Lower leg skin (tissue), 4 donors: ENCODE measurements at places on chromosomes 2 and 18. TPM values are rescaled to one million over a fixed set of nuclear protein-coding genes. Genes with fewer than 3 reads are reported as not detected.
A peak's percentile ranks its signal among the peaks of the same experiment; 100 is the strongest.

DNA sequence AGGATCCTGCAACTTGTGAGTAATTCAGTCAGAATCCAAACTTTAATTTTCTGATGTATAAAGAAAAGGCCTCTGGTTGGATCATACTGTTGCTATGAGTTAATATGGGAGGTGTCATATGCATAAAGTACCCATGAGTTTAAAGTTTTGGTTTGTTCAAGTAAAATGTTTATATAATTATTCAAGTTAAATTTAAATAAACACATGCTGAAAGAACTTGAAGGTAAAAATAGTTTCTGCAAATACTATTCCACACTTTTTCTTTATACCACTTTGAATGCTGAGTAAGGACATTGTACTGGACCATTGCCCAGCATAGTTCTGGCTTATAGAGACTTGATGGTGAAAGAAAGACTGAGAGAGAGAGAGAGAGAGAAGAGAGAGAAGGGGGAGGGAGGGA is 30.7 kb downstream of the PKP4 start:
- DNase-seq: no peak

DNA sequence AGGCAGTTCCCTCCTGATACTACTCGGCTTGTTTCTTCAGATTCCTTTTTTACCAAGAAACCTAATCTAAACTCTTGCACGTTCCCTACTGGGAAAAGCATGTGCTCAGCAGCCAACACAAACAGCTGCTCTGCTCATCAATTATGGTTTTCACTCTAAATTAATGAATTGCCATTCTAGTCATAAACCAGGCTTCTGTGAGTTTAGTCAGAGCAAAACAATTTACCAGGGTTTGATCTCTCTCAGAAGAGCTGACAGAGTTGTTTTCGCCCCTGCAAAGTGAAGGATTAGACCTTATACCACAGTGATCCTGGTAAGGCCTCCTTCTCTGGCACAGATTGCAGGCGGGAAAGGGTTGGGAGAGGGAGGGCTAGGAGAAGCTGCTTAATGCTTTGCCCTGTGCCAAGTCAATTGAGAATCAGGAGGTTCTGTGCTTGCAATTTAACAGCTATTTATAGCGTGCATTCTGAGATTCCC is 57.2 kb downstream of the REEP1 start:
- DNase-seq: no peak

- DNase-seq: no peak
Observed at GRCh38 chr2:241225545-241225944, 37.1 kb downstream of the ANO7 start.

DNA sequence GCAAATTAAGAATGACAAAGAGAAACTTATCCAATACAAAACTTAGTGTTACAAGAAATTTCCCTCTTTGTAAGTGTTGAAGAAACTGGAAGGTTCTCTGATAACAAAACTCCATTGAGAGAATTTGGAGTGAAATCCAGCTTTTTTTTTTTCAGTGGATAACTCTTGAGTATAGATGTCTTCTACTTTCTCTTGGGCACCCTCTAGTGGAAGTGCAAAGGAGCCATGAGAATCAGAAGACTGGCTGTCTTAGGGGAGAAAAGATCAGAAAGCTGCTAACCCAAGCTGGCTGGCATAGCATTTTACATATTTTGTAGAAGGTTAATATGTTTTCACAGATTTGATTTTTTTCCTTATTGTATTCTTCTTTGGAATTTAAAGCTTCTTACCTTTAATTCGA is 138.8 kb upstream of the SATB2 start:
- DNase-seq: no peak

- DNase-seq: no peak
Observed at GRCh38 chr18:35376393-35376741, 770 bp downstream of the ZNF396 start.

DNA sequence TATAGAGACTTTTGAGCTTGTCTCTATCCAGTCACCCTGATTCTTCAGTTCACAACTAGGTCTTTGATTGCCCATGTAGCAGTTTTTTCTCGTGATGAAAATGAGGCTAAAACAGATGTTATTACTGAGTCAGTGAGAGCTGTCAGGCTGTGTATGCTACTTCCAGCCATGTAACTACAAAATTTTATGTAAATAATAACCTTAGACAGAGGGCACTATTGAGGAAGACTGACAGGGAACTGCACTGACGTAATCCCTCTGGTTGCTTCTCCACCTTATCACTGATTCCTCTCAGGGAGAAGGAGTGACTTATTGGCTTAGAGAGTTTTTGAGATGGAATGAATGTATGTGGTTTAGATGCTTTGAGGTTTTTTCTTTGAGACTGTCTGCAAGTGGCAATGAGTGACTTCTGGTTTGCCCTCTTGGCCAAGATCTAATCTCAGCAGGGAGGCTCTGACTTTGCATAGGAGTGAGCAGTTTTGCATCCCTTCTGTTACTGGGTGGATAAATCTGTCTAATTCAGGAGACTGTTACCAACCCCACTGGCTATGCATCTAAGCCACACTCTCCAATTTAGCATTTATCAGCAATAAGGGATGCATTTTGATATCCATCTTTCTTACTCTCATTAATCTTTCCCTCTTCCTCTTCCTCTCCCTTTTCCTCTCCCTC is 555.2 kb upstream of the FANCL start:
- DNase-seq: no peak

DNA sequence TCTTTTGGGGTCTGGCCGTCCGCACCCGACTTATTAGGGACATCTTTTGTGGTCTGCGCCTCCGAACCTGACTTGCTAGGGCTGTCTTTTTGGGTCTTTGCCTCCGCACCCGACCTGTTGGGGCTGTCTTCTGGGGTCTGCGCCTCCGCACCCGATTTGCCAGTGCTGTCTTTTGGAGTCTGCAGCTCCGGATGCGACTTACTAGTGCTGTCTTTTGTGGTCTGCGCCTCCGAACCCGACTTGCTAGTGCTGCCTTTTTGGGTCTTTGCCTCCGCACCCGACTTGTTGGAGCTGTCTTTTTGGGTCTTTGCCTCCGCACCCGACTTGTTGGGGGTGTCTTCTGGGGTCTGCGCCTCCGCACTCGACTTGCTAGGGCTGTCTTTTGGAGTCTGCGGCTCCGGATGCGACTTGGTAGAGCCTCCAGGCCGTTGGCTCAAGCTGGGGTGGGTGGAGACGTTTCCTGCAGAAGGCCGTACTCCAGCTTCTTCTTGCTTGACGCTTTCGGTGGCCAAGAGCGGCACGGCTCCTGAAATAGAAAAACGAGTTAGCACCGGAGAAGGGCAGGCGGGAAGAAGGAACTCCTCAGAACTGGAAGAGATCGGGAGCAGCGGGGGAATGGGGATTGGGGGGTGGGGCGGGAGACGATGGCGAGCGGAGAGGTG is 498 bp downstream of the TGOLN2 start:
- DNase-seq: peak; percentile 66

DNA sequence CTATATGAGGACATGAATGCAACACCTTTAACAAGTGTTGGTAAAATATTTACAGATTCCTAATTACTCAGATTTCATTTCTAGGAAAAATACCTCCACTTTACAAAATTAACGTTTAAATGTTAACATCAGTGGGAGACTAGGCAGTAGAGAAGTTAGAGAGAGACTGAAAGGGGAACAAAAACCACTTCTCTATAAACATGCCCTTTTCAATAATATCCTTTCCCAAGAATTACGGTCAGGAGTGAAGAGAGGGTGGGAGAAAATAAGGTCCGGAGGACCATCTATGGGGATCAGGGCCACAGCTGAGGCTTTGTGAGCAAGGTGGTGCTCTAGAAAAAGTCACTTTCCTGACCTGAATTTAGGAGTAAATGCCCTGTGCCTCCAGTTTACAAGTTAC is 65.3 kb upstream of the WIPF1 start:
- DNase-seq: no peak

DNA sequence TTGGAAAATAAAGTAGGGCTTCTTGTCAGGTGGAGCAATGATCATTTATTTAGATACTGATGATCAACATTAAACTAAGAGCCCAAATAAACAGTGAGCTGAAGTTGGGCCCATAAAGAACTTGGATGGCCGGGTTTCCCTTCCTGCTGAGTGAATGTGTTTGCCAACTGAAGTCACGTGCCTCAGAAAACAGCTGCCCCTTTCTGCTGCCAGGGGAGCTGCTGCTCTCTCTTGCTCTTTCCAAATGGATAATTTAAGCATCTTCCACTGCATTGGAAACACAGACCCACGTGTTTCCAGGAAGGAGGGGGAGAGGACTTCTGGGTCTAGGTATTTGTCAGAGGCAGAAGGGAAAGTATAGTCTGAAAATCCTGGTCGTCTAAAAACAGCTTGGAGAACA is 22.9 kb upstream of the NCKAP5 start:
- no peak for DNase-seq

DNA sequence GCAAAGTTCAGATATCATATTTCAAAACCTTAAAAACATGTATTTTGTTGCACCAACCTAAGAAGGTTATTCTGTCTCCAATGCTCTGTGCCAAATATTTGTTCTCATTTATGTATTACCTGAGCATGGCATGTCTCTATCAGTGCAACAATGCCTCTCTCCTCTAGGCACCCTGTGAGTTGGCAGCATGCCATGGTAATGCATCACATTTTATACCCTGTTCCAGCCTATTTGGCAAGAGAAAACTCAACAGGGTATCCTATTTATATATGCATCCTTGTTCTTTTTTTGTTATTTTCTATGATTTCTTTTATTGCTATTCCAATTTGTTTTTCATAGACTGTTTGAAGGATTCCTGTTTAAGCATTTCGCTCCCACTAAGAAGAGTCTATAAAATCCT is 126.3 kb upstream of the NRXN1 start:
- DNase-seq: no peak

LTBP1 gene
- total RNA-seq: 20.8 TPM

FABP1 gene
- total RNA-seq: not detected

SPATA3 gene
- not detected for total RNA-seq

CFLAR gene
- 163 TPM for total RNA-seq

CAPN13 gene
- 0.45 TPM for total RNA-seq

SAP130 gene
- total RNA-seq: 44.0 TPM

AQP12A gene
- not detected for total RNA-seq
